ENCODE measurements at places on chromosomes 12 and 14. TPM values are rescaled to one million over a fixed set of nuclear protein-coding genes. Genes with fewer than 3 reads are reported as not detected.
A peak's percentile ranks its signal among the peaks of the same experiment; 100 is the strongest.

DNA sequence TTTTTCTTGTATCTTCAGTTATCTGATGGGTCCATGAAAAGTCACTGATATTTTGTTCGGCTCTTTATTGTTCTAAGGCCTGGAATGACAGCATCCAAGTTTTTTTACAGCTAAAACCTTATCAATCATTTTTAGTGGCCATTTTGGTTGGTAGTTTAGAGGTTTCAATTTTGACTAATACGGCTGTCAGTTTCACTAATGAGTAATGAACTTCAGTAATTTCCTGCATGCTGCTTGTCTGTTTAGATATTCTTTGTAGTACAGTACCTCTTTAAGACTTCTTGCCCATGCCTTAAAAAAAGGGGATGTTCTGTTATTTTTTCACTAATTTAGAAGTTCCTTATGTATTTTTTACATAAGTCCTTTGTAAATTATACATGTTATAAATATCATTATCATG lies 176.7 kb downstream of the LRFN5 start:
- H3K4me1 ChIP-seq, result no peaks in the 10 kb centered on the region
- DNase-seq, result no peak
- H3K27me3 ChIP-seq, result no peaks in the 10 kb centered on the region
- no peaks in the 10 kb centered on the region for H3K36me3 ChIP-seq
- H3K27ac ChIP-seq, result no peak overlapping the region

GRCh38 chr12:15608941-15609340 lies 180.2 kb downstream of the EPS8 start:
- no peak for DNase-seq
- H3K27me3 ChIP-seq, result peaks cover 6% of the 10 kb centered on the region
- no peaks in the 10 kb centered on the region for H3K4me1 ChIP-seq
- no peak overlapping the region for H3K27ac ChIP-seq
- H3K4me3 ChIP-seq, result no peak overlapping the region

- no peak overlapping the region for H3K4me3 ChIP-seq
- H3K27ac ChIP-seq, result no peak overlapping the region
- H3K27me3 ChIP-seq, result peaks cover 13% of the 10 kb centered on the region
- H3K36me3 ChIP-seq, result no peaks in the 10 kb centered on the region
These were observed 19.6 kb upstream of the LRP1-AS start for GRCh38 chr12:57166971-57167371.

- no peak for DNase-seq
- no peaks in the 10 kb centered on the region for H3K27me3 ChIP-seq
- no peak overlapping the region for H3K27ac ChIP-seq
- no peaks in the 10 kb centered on the region for H3K4me1 ChIP-seq
- H3K4me3 ChIP-seq, result no peak overlapping the region
- H3K36me3 ChIP-seq, result no peaks in the 10 kb centered on the region
These were observed 270.7 kb upstream of the GARIN2 start for GRCh38 chr14:66918527-66918926.

GRCh38 chr14:23385642-23386265 lies 8.9 kb downstream of the CMTM5 start:
- no peaks in the 10 kb centered on the region for H3K36me3 ChIP-seq
- no peak overlapping the region for H3K4me3 ChIP-seq
- no peak for DNase-seq
- peaks cover 73% of the 10 kb centered on the region for H3K27me3 ChIP-seq
- H3K27ac ChIP-seq, result no peak overlapping the region

GRCh38 chr14:57574617-57575288 lies 81.1 kb upstream of the CCDC198 start:
- H3K27me3 ChIP-seq, result no peaks in the 10 kb centered on the region
- DNase-seq, result no peak
- H3K4me1 ChIP-seq, result no peaks in the 10 kb centered on the region
- H3K36me3 ChIP-seq, result no peaks in the 10 kb centered on the region

DNA sequence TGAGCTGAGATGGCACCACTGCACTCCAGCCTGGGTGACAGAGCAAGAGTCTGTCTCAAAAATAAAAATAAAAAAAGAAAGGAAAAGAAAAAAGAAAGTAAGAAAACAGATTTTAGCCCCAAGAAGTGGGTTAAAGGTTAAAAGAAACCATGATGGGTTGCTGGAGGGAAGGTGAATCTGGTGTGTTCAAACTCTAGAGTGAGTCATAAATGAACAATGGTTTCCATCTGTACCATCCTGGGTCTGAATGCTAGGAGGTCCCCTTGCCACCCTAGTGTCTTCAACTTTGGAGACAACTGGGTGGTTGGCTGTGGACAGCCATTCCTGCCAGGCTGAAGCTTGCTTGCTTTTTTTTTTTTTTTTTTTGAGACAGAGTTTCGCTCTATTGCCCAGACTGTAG lies 1.6 kb upstream of the RPS26 start:
- H3K27me3 ChIP-seq, result no peaks in the 10 kb centered on the region
- peaks cover 15% of the 10 kb centered on the region for H3K36me3 ChIP-seq
- DNase-seq, result no peak
- H3K4me1 ChIP-seq, result peaks cover 17% of the 10 kb centered on the region
- no peak overlapping the region for H3K27ac ChIP-seq

GRCh38 chr12:103707446-103707845 lies 120.4 kb downstream of the STAB2 start:
- no peaks in the 10 kb centered on the region for H3K36me3 ChIP-seq
- no peak overlapping the region for H3K27ac ChIP-seq
- H3K27me3 ChIP-seq, result peaks cover 12% of the 10 kb centered on the region
- H3K4me1 ChIP-seq, result no peaks in the 10 kb centered on the region

DNA sequence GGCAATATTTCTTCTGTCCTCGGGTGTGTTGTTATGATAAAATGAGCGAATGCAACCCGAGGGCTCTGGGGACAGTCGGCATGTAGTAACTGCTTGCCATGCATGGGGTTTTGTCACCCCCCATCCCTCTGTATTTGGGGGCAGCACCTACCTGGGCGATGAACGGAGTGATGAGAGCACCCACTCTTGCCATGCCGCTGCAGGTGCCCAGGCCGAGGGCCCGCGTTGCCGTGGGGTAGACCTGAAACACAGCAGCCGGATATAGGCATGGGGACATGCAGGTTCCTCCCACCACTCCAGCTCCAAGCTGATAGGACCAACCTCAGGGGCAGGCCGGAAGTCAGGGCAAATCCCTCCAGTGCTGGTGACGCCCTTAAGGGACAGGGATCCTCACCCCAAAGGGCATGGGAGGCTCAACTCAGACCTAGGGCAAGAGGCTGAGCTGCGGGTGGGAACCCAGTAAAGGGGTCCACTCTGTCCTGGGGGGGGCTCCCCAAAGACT lies 35.8 kb downstream of the DAO start:
- no peaks in the 10 kb centered on the region for H3K36me3 ChIP-seq
- no peak overlapping the region for H3K4me3 ChIP-seq
- peaks cover 8% of the 10 kb centered on the region for H3K4me1 ChIP-seq
- DNase-seq, result no peak
- no peak overlapping the region for H3K27ac ChIP-seq

DNA sequence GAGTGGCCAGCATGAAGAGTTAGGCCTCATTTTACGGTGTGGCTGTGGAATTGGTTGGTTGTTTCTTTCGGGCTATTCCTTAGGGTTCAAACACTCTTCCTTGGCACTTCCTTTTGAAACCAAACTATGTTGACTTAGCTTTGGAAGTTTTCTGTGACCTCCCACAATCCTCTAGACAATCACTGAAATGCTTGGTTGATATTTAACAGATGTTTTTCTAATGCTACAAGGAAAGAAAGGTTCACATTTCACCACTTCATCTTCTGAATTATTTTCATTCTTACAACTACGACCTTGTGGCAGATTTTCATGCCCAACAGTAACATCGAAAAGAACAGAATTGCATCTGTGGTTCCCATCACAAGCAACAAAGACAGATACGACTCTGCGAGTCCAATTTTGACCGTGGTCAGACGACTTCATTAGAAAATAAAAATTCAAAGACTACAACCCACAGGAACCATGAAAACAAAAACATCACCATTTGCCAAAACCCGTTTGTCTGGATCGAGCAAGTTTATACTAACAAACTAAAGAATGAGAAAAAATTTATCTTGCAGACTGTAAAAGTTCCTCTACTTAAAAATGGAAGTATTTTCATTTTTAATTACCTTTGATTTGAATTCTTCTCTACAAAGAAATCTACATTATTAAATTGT lies 16.9 kb downstream of the PRKAB1 start:
- peaks cover 4% of the 10 kb centered on the region for H3K36me3 ChIP-seq
- H3K4me1 ChIP-seq, result peaks cover 30% of the 10 kb centered on the region
- no peak overlapping the region for H3K27ac ChIP-seq
- no peak for DNase-seq

DNA sequence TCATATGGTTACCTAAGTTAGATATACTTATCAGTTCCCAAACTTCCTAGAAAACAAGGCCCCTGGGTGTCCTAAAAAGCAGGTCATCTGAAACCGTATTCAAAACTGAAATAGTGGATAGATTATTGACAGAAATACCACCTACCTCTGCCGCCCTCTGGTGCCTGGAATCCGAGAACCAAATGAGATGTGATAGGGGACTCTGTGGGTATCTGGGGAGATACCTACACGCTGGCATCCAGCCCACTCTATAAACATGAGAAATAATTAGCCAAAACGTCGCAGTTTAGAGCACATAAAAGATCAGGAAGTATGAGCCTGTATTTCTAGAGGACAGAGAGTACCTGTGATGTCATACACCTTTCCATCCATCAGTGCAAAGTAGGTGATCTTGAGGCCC lies 4.4 kb downstream of the ORMDL2 start:
- H3K4me1 ChIP-seq, result peaks cover 27% of the 10 kb centered on the region
- no peak for DNase-seq
- H3K36me3 ChIP-seq, result peaks cover 6% of the 10 kb centered on the region
- no peak overlapping the region for H3K4me3 ChIP-seq
- no peaks in the 10 kb centered on the region for H3K27me3 ChIP-seq

- H3K4me1 ChIP-seq, result no peaks in the 10 kb centered on the region
- H3K36me3 ChIP-seq, result no peaks in the 10 kb centered on the region
- H3K4me3 ChIP-seq, result no peak overlapping the region
- H3K27ac ChIP-seq, result no peak overlapping the region
- H3K27me3 ChIP-seq, result peaks cover 4% of the 10 kb centered on the region
These were observed 103.8 kb downstream of the TMTC3 start for GRCh38 chr12:88245905-88246304.

DNA sequence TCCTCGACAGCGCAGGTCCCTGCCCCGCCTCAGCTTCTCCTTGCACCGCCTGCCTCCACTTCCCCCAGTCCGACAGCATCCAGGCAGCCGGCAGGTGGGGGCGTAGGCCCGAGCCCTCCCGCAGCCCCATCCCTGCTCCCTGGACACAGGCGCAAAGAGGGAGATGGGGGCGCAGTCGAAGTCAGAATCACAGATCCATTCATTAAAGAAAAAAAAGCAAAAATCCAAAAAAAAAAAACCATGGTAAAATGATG lies 41.2 kb downstream of the RFLNA start:
- no peaks in the 10 kb centered on the region for H3K36me3 ChIP-seq
- no peak overlapping the region for H3K4me3 ChIP-seq
- H3K27ac ChIP-seq, result peak overlapping the region; percentile 92
- no peaks in the 10 kb centered on the region for H3K27me3 ChIP-seq
- DNase-seq, result no peak
- peaks cover 7% of the 10 kb centered on the region for H3K4me1 ChIP-seq

The TCL1B gene
- 44.0 TPM for polyA plus RNA-seq

The KRT8 gene
- polyA plus RNA-seq, result not detected

The TAC3 gene
- polyA plus RNA-seq, result not detected

The CACNB3 gene
- polyA plus RNA-seq, result 1.0 TPM

The WNT1 gene
- polyA plus RNA-seq, result not detected

The ASCL1 gene
- polyA plus RNA-seq, result not detected

The MLXIP gene
- polyA plus RNA-seq, result 30.4 TPM

The KIF5A gene
- polyA plus RNA-seq, result not detected

Data from naive B cell (primary cell).